ENCODE measurements at places on chromosomes 13 and 19.

DNA sequence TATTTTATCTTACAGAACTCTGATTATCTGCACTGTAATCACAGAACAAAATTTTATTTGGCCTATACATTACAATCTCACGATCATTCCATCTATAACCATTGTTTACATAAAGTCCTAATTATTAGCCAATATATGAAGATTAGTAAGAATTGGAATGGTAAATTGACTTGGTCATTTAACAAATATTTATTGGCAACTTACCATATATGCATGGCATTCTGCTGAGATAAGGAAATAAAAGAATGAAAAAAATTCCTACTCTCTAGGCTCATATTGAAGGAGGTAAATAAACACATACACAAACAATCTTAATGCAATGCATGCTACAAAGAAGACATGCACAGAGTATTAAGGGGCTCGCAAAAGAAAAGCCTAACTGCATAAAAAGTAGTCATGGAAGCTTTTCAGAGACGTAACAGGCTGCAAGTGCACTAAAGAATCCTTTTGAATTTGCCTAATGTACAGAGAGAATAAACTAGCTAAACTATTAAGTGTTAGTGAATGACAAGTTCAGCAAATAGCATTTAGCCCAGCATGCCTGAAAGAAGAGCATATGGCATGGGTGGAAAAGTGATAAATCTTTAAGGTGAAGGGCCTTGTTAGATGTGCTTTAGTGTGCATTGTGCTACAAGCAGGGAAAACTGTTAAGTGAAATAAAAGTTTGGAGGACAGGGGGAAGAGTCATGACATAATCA lies 1131.1 kb downstream of the PCDH9 start:
- DNase-seq = no peak

DNA sequence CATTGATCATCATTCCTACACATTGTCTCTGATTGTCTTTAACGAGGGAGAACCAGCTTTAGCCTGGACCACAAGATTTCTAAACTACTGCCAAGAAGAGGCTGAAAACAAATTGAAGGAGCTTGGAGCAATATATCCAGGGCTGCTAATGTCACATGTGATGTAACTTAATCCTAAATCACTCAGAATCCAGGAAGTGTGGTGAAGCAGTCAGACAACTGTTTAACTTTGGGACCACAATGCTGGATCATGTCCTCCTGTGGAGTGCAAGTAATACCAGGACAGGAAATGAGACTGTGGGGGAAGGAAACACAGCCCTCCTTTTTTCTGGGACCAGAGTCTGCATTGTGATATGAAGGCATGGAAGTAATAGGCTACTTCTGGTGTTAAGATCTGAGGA lies 430.2 kb downstream of the KCTD12 start:
- DNase-seq = no peak

DNA sequence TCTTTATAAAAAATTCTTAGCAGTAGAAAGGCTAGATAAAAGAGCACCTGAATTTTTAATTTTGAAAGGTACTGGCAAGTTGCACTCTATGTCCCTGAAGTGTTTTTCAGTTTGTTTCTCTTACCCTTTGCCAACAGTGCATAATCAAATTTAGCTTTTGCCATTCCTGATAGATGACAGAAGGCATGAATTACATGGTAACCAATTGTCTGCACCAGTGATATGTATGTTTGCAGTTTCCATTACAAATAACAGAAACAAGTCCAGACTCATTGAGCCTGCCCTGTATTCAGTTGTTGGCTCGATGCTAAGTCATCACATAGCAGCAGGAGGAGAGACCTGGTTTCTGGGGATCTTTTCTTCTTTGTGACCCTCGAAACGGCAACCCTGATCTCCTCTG lies 309.8 kb downstream of the DNAJC15 start:
- DNase-seq = no peak

- no peak for DNase-seq
Measured at GRCh38 chr19:49201042-49201441, 43.5 kb downstream of the TRPM4 start.

DNA sequence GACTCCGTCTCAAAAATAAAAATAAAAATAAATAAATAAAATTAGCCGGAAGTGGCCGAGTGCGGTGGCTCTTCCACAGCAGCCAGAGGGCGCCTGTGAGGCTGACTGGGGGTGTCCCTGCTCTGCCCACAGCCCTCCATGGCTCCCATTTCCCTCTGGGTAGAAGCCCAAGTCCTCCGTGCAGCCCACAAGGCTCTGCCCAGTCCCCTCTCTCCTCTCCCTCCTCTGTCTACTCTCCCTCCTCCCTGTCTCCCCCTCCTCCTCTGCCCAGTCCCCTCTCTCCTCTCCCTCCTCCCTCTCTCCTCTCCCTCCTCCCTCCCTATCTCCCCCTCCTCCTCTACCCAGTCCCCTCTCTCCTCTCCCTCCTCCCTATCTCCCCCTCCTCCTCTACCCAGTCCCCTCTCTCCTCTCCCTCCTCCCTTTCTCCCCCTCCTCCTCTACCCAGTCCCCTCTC lies 20.4 kb downstream of the MISP start:
- peak; percentile 15 for DNase-seq

DNA sequence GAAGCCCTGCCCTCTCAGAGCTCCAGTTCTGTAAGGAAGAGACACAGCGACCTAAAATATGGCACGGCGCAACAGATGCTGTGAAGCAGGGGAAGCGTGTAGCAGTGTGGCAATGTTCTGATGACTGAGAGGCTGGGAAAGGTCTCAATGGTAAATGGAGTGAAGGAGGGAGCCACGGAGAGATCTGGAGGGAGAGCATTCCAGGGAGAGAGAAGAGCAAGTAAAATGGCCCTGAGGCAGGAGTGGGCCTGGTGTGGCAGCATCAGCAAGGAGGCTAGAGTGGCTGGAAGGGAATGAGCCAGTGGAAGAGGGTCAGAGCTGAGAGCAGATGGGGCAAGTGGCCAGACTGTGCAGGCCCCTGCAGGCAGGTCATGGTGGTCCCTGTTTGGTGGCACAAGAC lies 16.4 kb downstream of the RCN3 start:
- DNase-seq = no peak

DNA sequence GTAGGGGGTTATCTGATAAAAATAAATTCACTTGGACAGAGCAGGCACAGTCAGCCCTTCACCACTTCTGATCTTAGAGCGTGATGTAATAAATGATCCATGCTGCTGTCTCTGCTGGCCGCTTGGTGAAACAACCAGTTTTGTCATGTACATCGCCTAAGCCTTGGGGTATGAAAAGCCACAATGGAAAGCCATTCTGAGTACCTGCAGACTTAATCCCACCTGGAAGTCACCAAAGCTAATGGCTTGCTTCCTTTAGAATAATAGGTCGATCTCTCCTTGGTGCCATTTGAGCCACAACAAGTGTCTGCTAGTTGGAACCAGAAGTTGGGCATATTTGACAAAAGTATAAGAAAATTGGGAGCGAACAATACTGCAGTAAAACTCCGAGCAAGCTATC lies 1649.7 kb upstream of the SPRY2 start:
- DNase-seq = no peak

- no peak for DNase-seq
Measured at GRCh38 chr19:41816761-41817160, 20.4 kb downstream of the CEACAM3 start.

DNA sequence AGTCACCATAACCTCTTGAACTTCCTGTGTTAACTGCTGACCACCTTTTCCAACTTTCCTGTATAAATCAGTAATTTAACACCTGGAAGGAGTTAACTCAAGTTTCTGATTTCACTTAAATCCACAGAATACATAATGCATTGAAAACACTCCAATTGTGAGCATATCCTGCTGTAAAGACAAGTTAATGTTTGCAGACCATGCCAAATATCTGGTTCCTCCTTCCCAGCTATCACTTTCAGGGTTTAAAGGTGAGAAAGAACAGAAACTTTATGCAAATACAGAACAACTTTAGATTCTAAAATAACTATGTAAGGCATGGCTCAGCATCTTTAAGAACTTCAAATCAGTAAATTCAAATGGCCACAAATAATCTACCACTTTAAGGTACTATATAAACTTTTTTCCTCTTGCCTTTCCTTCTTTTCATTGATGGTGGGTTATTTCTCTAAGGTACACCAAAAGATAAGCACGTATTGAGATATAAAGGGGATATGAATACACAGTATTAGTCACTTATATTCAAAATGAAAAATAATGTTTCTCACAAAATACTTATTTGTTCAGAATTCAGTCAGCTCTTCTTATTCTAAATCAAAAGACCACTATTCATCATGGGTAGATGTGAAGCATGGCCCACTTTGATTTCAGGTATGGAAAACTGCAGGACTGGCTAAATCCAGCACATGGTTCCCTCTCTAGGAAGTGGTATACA lies 6.6 kb upstream of the TPTE2 start:
- DNase-seq = no peak

GRCh38 chr19:32917616-32917996 lies 48.0 kb upstream of the SLC7A9 start:
- no peak for DNase-seq

- DNase-seq = no peak
Measured at GRCh38 chr13:91346850-91347201, 661 bp upstream of the MIR17HG start.

GRCh38 chr13:61162636-61163035 lies 253.0 kb downstream of the PCDH20 start:
- no peak for DNase-seq

Measured in stimulated activated CD4-positive, alpha-beta T cell treated with anti-CD3 and anti-CD28 coated beads, Interleukin-4, amount 100 ng/mL, for 48 hours (primary cell).